ENCODE measurements at places on chromosomes 1 and 21. TPM values are rescaled to one million over a fixed set of nuclear protein-coding genes. Genes with fewer than 3 reads are reported as not detected.
A peak's percentile ranks its signal among the peaks of the same experiment; 100 is the strongest.

Gene OR2T34
- not detected for total RNA-seq

Gene RBM8A
- total RNA-seq = 115 TPM

Gene CFAP107
- not detected for total RNA-seq

Gene ANKRD65
- total RNA-seq = not detected

Gene ROR1
- not detected for total RNA-seq

Gene RBM11
- 4.9 TPM for total RNA-seq

Gene LRRC38
- total RNA-seq = not detected

Gene ABCG1
- total RNA-seq = 14.6 TPM

Gene B3GALT2
- total RNA-seq = 0.73 TPM

DNA sequence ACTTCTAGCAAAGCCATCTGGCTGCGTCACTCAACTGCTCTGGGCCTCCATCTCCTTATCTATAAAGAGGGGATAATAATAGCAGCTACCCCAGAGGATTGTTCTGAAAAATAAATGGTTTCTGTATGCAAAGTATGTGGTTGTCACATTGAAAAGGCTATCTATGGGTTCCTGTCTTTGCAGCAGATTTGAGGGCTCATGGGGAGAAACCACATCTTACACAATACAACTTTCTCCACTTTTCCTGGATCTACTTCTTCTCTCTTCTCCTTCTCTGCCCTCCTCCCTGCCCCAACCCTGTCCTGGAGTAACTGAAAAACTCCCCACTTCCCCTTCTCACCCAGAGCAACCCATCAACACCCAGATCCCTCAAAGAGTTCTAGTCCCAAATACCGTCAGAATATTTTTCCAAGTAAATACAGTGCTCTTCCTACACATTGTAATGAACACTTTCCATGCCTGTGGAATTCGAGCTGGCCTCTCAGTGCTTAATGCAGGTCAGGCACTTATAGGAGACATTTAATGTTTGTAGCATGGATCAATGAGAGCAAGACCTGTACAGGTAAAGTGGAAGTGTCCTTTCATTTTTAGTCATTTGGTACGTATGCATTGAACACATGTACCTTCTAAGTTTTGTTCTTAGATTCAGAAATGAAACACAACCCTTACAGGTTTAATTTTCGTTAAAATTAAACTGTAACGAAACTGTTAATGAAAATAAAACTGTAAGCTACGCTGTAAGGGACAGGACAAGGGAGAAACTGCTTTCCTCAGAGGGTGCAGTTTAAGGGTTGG, 131.9 kb downstream of the AK5 start:
- no peaks in the 10 kb centered on the region for H3K27me3 ChIP-seq
- H3K4me3 ChIP-seq = no peak overlapping the region
- no peak for DNase-seq
- H3K27ac ChIP-seq = peak overlapping the region; percentile 15
- H3K4me1 ChIP-seq = peaks cover 15% of the 10 kb centered on the region
- peaks cover 4% of the 10 kb centered on the region for H3K36me3 ChIP-seq

DNA sequence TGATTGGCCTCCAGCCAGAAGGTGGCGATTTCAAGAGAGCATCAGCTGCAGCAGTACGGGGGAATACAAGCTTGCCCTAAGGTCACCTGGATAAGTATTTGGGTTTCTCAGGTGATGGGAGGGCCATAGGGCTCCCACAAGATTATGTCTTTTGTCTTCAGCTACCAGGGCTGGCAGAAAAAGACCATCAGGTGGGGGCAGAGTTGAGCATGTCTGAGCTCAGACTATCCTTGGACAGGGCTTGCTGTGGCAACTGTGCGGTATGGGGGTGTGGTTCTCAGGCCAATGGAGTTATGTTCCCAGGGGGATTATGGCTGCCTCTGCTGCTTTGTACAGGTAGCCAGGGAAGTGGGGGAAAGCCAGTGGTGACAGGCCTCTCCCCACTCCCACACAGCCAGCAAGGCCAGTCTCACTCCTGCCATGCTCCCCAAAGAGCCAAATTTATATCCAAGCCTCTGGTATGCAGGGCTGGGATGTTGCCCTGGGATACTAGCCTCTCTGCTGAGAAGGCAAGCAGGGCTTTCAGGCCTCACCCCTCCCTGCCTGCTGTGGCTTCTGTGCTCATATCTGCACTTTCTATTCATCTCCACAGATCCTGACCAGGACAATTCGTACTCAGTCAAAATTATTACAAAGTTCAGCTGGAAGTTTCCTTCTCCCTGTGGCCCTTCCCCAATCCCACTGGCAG, 26.6 kb upstream of the CD84 start:
- peaks cover 30% of the 10 kb centered on the region for H3K36me3 ChIP-seq
- no peak overlapping the region for H3K27ac ChIP-seq
- no peak for DNase-seq
- peaks cover 15% of the 10 kb centered on the region for H3K4me1 ChIP-seq
- H3K27me3 ChIP-seq = no peaks in the 10 kb centered on the region

DNA sequence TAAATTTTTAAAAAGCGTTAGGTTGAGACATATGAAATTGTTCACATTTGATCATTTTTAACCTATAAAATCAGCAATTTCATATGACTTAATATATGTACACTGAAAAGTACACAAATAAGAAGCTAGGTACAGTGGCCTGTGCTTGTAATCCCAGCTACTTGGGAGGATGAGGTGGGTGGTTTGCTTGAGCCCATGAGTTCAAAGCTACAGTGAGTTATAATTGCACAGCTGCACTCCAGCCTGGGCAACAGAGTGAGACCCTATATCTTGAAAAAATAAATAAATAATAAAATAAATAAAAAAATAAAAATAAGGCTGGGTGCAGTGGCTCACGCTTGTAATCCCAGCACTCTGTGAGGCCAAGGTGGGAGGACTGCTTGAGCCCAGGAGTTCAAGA, 5.2 kb upstream of the EPB41 start:
- no peak overlapping the region for H3K27ac ChIP-seq
- H3K27me3 ChIP-seq = no peaks in the 10 kb centered on the region
- H3K36me3 ChIP-seq = no peaks in the 10 kb centered on the region
- no peak for DNase-seq
- H3K4me1 ChIP-seq = peaks cover 6% of the 10 kb centered on the region

- H3K27me3 ChIP-seq = no peaks in the 10 kb centered on the region
- DNase-seq = no peak
- no peaks in the 10 kb centered on the region for H3K36me3 ChIP-seq
- H3K4me1 ChIP-seq = no peaks in the 10 kb centered on the region
- H3K4me3 ChIP-seq = no peak overlapping the region
- no peak overlapping the region for H3K27ac ChIP-seq
Observed at GRCh38 chr1:53561503-53562105, 102.4 kb downstream of the DMRTB1 start.

DNA sequence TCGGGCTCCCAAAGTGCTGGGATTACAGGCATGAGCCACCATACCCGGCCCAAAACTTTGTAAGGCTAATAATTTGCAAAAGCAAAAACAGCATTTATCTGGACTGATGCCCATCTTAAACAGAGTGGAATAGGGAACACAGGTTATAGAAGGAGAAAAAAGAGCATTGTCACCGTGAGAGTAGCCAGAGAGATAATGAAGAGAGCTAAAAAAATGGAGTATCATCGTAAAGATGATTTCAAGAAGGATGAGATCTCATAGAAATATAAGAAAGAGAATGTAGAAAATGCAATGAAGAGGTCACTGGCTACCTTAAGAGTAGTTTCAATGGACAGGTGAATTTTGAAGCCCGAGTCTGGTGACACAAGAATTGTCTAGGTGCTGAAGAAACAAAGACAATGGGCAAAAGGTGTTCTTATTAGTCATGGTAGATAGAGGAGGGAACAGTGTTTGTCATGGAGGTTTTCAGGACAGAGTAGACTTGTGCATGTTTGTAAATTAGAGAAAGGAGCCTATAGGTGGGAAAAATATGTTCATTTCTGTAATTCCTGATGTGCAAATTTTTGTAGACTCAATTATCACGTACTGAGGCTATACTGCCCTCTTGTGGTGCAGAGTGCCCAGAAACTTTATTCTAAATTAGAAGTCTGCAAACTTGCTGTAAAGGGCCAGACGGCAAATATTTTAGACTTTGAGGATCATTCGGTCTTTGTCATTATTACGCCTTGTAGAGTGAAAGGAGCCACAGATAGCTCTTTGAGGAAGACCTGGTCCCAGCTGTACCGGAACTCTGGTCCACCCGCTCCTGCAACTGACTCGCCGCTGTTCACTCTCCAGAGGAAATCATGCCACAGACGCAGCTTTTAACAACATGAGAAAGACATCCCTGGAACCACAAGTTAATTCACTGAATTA, 8.1 kb upstream of the TMEM183A start:
- H3K4me1 ChIP-seq = no peaks in the 10 kb centered on the region
- H3K36me3 ChIP-seq = no peaks in the 10 kb centered on the region

GRCh38 chr1:246106342-246106763, 400.7 kb downstream of the SMYD3 start:
- H3K4me1 ChIP-seq = no peaks in the 10 kb centered on the region
- H3K27ac ChIP-seq = no peak overlapping the region
- H3K27me3 ChIP-seq = no peaks in the 10 kb centered on the region
- H3K4me3 ChIP-seq = no peak overlapping the region

DNA sequence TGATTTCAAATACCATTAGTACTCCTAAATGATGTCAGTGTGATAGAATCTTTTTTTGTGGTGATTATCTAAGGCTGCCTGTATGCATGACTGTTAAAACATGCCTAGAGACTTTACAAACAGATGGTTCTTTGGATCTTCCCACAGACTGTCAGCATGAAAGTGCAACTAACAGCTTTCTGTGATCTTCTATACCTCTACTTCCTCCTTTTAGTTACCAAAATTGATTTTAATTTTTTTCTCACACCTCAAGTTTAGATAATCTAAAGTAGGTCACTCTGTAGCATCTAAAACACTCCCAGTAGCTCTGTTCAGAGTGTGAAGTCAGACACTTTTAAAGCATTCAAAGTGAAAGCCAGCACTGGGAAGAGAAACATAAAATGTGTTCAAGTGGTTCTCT, 534.5 kb downstream of the PTPRC start:
- H3K4me3 ChIP-seq = no peak overlapping the region
- no peak overlapping the region for H3K27ac ChIP-seq
- peak; percentile 25 for DNase-seq
- H3K36me3 ChIP-seq = no peaks in the 10 kb centered on the region

DNA sequence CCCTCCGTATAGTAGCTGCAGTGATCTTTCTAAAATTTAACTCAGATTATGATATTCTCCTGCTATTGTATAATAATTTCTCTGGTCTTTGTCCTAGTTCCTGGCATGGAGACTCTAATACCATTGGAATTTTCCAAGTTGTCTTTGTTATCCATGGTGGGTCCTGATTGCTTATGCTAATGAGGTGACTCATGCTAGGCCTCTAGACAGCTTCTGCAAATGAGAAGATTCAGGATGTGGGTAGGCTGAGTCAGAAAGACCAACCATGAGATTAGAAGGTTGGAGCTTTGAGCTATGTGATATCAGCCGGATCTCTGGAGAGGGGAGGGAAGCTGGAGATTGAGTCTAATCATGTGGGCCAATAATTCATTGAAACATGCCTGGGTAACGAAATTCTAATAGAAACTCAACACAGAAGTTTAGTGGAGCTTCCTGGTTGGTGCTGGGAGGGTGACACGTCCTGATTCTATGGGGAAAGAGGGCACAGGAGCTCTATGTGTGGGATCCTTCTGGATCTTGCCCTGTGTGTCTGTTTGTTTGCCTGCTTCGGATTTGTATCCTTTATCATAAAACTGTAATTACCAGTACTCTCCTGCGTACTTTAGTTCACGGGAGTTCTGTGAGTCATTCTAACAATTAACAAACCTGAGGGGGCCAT, 73.2 kb upstream of the CNIH3 start:
- no peak for DNase-seq
- no peaks in the 10 kb centered on the region for H3K27me3 ChIP-seq
- no peaks in the 10 kb centered on the region for H3K4me1 ChIP-seq
- no peak overlapping the region for H3K4me3 ChIP-seq

- H3K27me3 ChIP-seq = no peaks in the 10 kb centered on the region
- no peaks in the 10 kb centered on the region for H3K4me1 ChIP-seq
- H3K4me3 ChIP-seq = no peak overlapping the region
- H3K27ac ChIP-seq = no peak overlapping the region
- DNase-seq = peak; percentile 54
- H3K36me3 ChIP-seq = no peaks in the 10 kb centered on the region
Observed at GRCh38 chr1:9400425-9401079, 107.9 kb downstream of the SPSB1 start.

DNA sequence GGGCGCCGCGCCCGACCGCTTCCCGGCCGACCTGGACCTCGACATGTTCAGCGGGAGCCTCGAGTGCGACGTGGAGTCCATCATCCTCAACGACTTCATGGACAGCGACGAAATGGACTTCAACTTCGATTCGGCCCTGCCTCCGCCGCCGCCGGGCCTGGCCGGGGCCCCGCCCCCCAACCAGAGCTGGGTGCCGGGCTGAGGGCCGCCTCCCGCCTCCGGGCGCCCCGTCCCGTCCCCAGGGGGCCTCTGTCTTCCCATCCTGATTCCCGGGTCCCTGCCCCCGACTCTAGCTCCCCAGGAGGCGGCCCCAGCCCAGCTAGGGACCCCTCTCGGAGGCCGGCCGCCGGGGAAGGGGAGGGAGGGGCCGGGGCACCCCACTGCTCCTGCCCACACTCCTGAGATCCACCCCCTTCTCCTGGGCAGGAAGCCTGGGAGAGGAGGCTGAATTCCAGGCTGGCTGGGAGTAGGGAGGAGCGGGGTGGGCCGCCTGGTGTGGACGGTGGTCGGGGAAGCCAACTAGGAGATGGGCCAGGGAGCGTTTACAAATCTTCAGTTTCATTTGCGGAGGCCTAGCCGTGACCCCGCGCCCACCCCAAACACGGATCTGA, 21.4 kb downstream of the FOXO6 start:
- no peak overlapping the region for H3K4me3 ChIP-seq
- DNase-seq = no peak
- H3K4me1 ChIP-seq = no peaks in the 10 kb centered on the region
- H3K36me3 ChIP-seq = no peaks in the 10 kb centered on the region

- no peaks in the 10 kb centered on the region for H3K4me1 ChIP-seq
- no peak overlapping the region for H3K4me3 ChIP-seq
- H3K27ac ChIP-seq = no peak overlapping the region
- H3K27me3 ChIP-seq = no peaks in the 10 kb centered on the region
- no peak for DNase-seq
- no peaks in the 10 kb centered on the region for H3K36me3 ChIP-seq
Observed at GRCh38 chr1:218969006-218969405, 204.7 kb upstream of the LYPLAL1 start.

DNA sequence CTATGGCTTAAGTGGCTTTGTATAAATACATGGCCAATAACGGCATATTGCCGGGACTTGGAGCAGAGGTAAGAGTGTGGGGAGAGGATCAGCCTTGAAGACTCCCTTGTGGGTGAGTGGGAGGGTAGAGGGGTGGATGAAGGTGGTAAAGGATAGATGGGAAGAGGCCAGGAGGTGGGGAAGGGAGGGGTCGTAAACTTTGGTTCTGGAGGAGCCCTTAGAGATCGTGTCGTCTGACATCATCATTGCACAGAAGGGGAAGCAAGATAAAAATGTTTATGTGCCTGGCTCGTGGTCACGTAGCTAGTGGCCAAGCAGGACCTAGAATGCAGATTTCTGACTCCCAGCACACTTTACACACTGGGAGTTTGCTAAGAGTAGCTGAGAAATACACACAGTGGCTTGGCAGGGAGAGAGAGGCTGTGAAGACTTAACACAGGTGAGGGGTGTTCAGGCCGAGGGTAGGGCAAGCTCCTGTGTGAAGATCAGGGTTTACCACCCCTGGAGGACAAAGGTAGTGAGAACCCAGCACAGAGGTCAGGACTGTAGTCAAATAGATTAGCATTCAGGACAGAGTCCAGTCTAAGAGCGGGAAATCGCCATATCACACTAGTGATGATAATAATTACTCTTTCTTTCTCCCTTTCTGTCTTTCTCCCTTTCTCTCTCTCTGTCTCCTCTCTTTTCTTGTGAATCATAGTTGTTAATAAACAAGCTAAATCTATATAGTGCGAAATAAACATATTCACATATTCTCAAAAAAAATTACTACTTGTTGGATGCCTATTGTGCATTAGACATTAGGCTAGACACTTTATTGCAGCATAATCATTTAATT, 75.5 kb downstream of the LRRC8D start:
- H3K4me3 ChIP-seq = no peak overlapping the region
- no peak for DNase-seq
- H3K4me1 ChIP-seq = no peaks in the 10 kb centered on the region
- no peaks in the 10 kb centered on the region for H3K36me3 ChIP-seq

Measured in naive thymus-derived CD4-positive, alpha-beta T cell (primary cell).